ENCODE measurements at places on chromosomes 3 and 15.

GRCh38 chr15:33028495-33028894 lies 166.0 kb downstream of the FMN1 start:
- DNase-seq: no peak

GRCh38 chr3:122987736-122988319 lies 39.7 kb downstream of the SEMA5B start:
- no peak for DNase-seq

DNA sequence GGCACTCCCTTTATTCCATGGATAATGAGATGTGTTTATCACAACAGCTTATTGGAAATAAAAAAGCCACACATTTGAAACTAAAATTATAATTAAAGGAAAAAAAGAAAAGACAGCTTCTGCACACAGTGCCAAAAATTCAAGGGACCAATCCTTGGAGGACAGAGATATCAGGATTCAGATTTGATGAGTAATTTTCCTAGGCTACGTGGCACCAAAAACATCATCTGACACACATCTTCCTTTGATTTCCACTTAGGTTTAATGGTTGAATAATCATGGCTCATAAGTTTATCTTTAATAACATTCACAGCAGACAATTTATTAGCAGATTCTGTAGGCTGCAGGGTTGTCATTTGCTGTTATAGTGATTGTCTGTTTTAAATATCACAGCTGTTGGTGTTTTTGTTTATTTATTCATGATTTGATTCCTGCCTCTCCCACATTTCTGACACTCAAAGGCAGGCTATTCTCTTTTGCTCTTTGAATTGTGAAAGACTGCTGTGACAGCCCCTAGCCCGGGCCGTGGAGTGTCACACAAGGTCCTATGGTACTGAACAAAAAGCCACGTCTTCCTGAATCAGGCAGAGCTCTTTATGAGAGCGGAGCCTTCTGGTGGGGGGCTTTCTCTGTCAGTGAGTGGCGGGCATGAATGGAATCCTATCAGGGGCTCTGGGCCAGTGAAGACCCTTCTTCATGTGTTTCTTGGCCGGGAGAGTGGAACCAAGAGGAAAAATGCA lies 708.5 kb downstream of the SQOR start:
- no peak for DNase-seq

GRCh38 chr3:190432216-190432615 lies 17.5 kb downstream of the TMEM207 start:
- DNase-seq: no peak

DNA sequence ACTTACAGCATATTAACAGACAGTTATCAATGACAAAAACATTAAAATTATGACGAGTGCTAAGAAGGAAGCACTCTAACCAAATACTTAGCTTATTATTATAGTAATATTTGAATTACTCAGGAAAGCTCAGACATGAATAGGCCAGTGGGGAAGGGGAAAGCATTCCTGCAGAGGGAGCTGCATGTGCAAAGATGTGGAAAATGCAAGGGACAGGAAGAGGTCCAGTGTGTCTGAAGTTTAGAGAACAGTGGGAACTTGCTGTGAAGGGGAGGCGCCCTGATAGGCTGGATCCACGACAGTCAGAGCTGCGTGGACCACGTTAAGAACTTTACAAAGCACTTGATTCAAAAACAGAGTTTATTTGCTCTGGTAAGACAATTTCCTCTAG lies 1.2 kb upstream of the SPICE1 start:
- no peak for DNase-seq

Measured in H9 (cell line).